NK-92 treated with Interleukin-12 subunit alpha and Interleukin-12 subunit beta, amount 100 ng/mL, for 24 hours (cell line): ENCODE measurements at places on chromosomes 7 and 10.

DNA sequence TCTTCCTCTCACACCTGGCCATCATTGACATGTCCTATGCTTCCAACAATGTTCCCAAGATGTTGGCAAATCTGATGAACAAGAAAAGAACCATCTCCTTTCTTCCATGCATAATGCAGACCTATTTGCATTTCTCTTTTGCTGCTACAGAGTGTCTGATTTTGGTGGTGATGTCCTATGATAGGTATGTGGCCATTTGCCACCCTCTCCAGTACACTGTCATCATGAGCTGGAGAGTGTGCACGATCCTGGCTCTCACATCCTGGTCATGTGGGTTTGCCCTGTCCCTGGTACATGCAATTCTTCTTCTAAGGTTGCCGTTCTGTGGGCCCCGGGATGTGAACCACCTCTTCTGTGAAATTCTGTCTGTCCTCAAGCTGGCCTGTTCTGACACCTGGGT is 19.2 kb downstream of the OR2A14 start:
- DNase-seq, result no peak

GRCh38 chr7:26592011-26592410 is 272.4 kb downstream of the SKAP2 start:
- no peak for DNase-seq

GRCh38 chr10:77392236-77392721 is 245.3 kb downstream of the KCNMA1 start:
- no peak for DNase-seq

GRCh38 chr7:135678612-135679575 is 16.6 kb downstream of the STMP1 start:
- DNase-seq, result no peak

GRCh38 chr7:63925626-63926460 is 72.8 kb upstream of the ZNF722 start:
- DNase-seq, result no peak

- no peak for DNase-seq
Measured at GRCh38 chr10:127882801-127883459, 9.8 kb downstream of the CLRN3 start.

- no peak for DNase-seq
Measured at GRCh38 chr10:74909670-74910069, 83.3 kb downstream of the KAT6B start.

- DNase-seq, result no peak
Measured at GRCh38 chr7:122919643-122920181, 33.5 kb upstream of the CADPS2 start.

- no peak for DNase-seq
Measured at GRCh38 chr10:5477948-5478693, 21.2 kb downstream of the CALML5 start.

GRCh38 chr10:15320522-15321203 is 50.4 kb downstream of the FAM171A1 start:
- DNase-seq, result no peak

- no peak for DNase-seq
Measured at GRCh38 chr7:139681463-139681755, 96.4 kb downstream of the HIPK2 start.

GRCh38 chr10:19488592-19489280 is 327.5 kb upstream of the PLXDC2 start:
- no peak for DNase-seq
